Stimulated activated CD4-positive, alpha-beta T cell treated with anti-CD3 and anti-CD28 coated beads, Interleukin-12 subunit alpha, Interleukin-12 subunit beta, amount 100 ng/mL, for 48 hours (primary cell): ENCODE measurements at places on chromosomes 12 and 14.

DNA sequence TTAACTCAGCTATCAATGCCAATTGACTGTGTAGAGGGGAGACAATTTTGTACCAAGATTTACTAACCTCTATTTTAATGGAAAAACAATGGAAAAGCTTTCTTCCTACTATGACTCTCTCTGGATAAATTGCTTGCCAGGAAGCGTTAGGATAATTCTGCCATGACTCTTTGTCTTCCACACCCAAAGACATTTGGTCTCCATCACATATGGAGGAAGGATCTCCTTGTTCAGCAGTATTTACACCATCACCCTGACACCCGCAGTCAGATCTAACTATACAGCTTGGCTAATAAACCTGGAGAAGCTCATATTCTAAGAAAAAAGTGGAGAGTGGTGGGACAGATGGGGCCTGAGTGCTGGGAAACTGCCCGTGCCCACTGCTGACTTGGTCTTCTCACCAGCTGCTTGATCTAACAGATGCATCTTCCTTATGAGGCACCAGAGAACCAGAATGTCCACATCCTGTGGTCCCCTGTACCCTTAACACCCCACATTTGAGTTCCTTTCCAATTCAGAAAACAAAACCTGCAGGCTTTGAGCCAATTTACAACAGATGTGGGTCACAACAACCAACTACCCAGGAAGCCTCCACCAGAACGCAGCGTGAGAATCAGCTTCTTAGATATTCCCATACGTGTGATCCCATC is 154.0 kb downstream of the DAD1 start:
- no peak for DNase-seq

DNA sequence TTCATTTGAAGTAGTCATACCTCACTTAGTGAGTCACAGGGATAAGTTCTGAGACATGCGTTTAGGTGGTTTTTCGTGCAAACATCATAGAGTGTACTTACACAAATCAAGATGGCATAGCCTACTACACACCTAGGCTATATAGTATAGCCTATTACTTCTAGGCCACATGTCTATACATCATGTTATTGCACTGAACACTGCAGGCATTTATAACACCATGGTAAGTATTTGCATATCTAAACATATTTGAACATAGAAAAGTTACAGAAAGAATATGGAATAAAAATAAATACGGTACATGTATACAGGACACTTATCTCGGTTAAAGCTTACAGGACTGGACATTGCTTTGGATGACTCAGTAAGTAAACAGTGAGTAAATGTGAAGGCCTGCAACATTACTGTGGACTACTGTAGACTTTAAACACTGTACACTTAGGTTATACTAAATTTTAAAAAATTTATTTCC is 670.6 kb downstream of the SLC16A7 start:
- no peak for DNase-seq

DNA sequence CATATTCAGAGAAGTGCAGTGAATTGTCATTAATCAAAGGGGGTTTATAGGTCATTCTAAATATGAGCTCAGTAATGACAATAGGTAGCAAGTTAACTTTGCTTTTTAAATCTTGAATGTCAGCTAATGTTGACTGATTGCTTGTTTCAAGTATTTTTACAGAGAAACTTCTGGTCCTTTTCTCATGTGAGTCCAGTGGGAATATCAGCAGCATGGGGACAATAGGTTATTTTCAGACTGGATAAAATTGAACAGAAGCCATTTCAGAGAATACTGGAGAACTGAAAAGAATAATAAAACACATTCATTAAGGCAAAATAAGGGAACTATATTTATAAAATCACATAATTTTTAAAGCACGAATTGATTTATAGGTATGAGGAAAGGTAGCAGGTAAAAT is 78.7 kb downstream of the FUT8 start:
- no peak for DNase-seq

- DNase-seq, result no peak
Measured at GRCh38 chr12:71602761-71603577, 60.7 kb downstream of the ZFC3H1 start.

- no peak for DNase-seq
Measured at GRCh38 chr12:43090981-43091380, 461.0 kb downstream of the ADAMTS20 start.

GRCh38 chr12:104662203-104662602 is 205.5 kb downstream of the CHST11 start:
- DNase-seq, result no peak

- no peak for DNase-seq
Measured at GRCh38 chr14:50410921-50411320, 14.2 kb upstream of the CDKL1 start.

DNA sequence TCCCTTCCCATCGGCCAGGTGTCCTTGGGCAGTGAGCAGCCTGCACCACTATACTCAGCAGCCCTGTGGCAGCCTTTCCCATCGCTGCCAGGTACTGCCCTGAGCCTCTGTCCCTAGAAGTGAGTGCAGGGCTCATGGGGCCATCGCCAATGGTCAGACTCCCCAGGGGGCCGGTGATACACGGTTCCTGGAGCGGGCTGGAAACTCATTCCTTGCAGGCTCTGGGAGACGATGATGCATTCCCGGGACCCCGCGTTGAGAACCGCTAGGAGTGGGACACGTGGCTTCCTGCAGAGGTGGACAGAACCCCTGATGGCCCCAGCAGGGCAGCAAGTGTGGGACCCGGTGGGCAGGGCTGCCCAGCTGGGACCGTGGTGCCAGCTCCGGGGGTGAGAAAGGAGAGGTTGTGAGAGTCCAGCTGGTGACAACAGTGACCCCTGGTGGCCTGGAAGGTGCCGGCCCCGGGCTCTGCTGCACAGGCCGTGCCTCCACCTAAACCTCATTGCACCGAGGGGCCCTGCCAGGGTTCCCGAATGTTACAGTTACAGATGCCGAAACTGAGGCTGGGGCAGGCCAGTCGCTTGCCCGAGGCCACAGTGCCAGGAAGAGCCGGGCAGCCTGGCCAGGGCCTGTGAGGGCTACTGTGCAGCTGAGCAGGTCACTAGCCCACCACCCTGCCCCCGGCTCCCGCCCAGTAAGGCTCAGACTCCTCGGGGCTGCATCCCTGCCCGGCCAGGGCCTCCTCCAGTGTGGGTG is 33.8 kb downstream of the FBRSL1 start:
- DNase-seq, result peak; percentile 74

GRCh38 chr14:92511453-92512238 is 1.9 kb upstream of the RIN3 start:
- no peak for DNase-seq

GRCh38 chr14:90757452-90757851 is 58.8 kb downstream of the TTC7B start:
- no peak for DNase-seq

DNA sequence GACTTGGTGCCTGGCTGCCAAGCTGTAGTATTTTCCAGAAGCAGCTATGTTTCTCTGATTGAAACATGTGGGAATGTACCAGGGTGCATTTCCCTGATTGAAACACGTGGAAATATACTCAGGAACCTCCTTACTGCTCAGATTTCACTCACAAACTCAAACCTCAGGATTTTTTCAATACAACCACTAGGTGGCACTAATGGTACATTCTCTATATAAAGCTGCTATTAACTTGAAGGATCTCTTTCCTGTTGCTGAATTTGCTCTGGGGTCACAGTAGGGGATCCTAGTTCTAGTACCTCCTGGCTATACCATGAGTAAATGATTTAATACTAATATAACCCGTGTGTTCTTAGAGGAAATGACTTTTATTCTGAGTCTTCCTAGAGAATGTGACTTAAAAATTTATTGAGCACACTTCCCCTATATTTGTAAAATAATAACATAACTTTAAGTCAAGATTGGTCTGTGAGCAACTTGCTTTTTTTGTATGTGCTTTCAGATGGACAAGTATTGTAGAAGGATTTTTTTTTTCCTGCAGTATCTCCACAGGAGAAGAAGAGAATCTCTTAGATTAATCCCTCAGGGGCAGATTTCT is 173.8 kb upstream of the MIS18BP1 start:
- DNase-seq, result no peak

- DNase-seq, result no peak
Measured at GRCh38 chr12:46320731-46321130, 51.8 kb downstream of the SLC38A2 start.

- DNase-seq, result no peak
Measured at GRCh38 chr12:130104571-130105106, 57.6 kb upstream of the FZD10 start.
